ENCODE measurements at places on chromosomes 5 and 9.

DNA sequence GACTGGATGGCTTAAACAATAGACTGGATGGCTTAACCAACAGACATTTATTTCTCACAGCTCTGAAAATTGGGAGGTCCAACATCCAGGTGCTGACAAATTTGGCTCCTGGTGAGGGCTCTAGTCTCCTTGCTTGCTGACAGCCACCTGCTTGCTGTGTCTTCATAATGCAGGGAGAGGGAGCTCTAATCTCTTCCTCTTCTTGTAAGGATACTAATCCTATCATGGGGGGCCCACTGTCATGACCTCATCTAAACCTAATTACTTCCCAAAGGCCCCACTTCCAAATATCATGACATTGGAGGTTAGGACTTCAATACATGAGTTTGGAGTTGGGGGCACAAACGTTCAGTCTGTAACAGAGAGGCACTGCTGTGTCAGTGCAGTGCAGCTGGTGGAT lies 26.4 kb downstream of the FOXD1 start:
- DNase-seq, result no peak

DNA sequence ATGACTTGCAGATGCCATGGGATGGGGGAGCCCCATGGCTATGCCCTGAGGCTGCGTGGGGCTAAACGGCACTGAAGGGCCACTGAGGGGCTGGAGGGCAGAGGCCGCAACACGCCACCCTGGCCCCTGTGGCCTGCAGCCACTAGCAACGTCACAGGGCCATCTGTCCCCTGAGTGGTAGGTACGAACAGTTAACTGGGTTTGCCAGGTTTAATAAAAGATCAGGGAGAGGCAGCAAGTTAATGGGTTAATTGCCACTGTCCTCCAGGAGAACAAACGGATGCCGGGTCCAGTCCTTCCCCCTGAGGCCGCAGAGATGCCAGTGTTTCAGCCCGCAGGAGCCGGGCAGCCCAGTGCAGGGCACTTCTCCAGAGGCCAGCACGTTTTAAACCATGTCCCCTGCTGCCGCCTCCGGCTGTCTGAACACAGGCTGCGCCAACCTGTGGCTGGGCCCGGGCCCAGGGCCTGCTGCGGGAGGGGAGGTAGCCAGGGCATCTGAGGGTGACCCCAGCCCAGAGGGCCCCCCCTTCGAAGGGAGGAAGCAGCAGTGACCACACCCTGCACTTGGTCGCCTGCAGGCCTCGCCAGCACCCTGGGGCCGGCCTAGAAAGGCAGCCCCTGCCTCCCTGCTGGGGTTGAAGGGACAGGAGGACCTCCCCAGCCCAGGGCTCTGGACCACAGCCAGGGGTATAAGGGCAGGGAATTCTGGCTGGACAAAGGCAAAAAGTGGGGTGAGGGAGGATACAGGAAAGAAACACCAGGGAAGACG lies 227.3 kb downstream of the FANCC start:
- no peak for DNase-seq

- no peak for DNase-seq
Measured at GRCh38 chr5:39025456-39025855, 48.7 kb downstream of the RICTOR start.

- no peak for DNase-seq
Measured at GRCh38 chr9:130741831-130742449, 48.4 kb downstream of the EXOSC2 start.

- no peak for DNase-seq
Measured at GRCh38 chr5:138663009-138663408, 87.8 kb upstream of the HSPA9 start.

- no peak for DNase-seq
Measured at GRCh38 chr9:113577525-113578261, 114.2 kb downstream of the RGS3 start.

DNA sequence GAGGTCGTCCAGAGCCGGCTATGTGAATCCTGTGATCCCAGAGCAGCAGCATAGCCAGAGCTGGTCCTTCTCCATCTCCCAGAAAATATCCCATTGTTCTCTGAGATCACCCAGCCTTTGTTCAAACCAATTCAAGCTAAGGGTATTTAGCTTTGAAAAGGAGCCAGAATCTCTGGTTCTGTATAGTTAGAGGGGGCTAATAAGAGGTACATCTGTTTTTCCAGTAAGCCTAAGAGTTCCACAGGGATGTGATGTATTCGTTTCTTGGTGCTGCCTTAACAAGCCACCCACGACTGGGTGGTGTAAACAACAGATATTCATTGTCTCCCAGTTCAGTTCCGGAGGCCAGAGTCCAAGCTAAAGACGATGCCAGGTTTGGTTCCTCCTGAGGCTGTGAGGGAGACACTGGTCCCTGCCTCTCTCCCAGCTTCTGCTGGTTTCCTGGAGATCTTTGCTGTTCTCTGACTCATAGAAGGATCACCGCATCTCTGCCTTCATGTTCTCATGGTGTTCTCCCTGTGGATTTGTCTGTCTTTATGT lies 344.8 kb downstream of the MTRR start:
- no peak for DNase-seq

GRCh38 chr5:135161221-135161620 lies 127.2 kb upstream of the PITX1 start:
- no peak for DNase-seq

- no peak for DNase-seq
Measured at GRCh38 chr5:32760091-32760509, 49.0 kb downstream of the NPR3 start.

DNA sequence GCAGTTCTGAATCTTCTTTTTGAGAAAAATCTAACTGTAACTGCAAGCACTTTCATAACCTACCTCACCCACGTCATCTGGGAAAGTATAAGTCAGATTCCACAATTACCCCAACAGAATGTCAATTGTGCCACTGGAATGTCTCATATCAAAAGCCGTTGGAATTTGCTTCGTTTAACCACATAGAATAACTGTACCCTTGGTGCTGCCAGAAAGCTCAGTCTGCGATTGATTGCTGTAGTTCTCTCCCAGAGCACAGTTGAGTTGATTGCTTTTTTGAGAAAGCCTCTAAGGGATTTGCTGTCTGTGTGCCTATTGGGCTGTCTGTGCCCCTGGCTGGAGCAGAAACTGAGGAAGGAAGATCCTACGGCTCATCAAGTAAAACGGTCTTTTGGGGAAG lies 583.6 kb downstream of the TMEM38B start:
- DNase-seq, result no peak

DNA sequence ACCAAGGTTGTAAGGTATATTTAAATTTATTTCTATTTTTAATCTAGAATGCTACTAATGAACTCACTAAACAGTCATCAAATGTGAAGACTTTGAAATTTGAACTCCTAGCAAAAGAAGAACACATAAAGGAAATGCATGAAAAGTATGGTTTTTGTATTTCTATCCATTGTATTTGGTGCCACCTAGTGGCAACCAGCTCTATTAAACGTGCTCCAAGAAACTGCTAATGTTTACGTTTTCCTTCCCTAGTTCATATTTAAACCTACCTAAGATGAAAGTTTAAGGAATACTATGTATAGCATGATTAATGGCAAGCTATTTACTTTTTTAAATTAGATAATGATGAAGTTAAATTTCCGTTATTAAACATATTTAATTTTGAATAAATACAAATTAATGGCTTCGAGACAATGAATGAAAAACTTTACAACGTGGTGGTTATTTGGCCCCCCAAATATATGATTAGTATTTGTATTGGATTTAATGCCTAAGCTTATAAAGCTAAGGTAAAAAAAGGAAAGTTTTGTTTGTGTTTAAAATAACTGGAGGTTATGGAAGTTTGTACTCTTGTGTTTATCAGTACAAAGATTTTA lies 115.9 kb upstream of the SH3GL2 start:
- no peak for DNase-seq

GRCh38 chr5:126924331-126925033 lies 105.9 kb downstream of the MARCHF3 start:
- no peak for DNase-seq

- DNase-seq, result no peak
Measured at GRCh38 chr5:123681061-123681460, 169.1 kb downstream of the CSNK1G3 start.

DNA sequence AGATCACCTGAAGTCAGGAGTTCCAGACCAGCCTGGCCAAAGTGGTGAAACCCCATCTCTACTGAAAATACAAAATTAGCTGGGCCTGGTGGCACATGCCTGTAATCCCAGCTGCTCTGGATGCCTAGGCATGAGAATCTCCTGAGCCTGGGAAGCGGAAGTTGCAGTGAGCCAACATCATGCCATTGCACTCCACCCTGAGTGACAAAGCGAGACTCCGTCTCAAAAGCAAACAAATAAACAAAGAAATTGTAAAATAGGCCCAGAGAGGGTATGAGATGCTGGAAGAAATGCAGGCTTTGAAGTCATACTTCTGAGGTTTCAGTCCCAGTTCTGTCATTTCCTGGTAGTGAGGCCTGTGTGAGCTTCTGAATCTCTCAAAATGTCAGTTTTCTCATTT lies 5.3 kb upstream of the ARHGEF37 start:
- no peak for DNase-seq

GRCh38 chr5:12623408-12623807 lies 719.2 kb upstream of the CTNND2 start:
- no peak for DNase-seq

- DNase-seq, result no peak
Measured at GRCh38 chr5:173888473-173889131, 453 bp downstream of the CPEB4 start.

DNA sequence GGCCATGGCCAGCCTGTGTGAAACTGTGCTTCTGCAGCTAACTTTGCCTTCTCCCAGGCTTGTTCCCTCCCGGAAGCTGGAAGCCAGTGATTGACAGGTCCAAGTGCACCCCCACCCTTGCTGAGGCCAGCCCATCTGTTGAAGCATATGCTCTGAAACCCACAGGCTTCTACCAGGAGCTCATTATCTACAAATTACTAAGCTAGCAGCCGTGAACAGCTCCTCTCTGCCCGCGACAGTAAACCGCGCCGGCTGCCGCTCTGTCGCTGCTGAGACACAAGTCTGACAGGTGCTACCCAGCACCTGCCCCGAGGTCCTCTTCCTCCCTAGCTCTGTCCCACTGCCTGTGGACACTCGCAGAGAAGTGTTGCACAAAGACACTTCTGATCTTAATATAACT lies 490.9 kb downstream of the GADD45G start:
- no peak for DNase-seq
